ENCODE measurements at places on chromosomes 13 and 19.

- no peak for DNase-seq
These were observed 24.2 kb upstream of the SLC46A3 start for GRCh38 chr13:28743020-28743419.

GRCh38 chr19:30733826-30734550 lies 361.8 kb downstream of the ZNF536 start:
- DNase-seq = no peak

- DNase-seq = peak; percentile 5
These were observed 51.5 kb downstream of the MCF2L start for GRCh38 chr13:113020323-113021080.

GRCh38 chr13:94181461-94182107 lies 297.9 kb downstream of the DCT start:
- DNase-seq = no peak

GRCh38 chr13:55553701-55554100 lies 1587.0 kb upstream of the PRR20A start:
- no peak for DNase-seq

- peak; percentile 41 for DNase-seq
These were observed at the start of gene TMEM221 for GRCh38 chr19:17448131-17448967. TSS of gene TMEM221 (minus strand) at chr19:17448668. CDS start at chr19:17448462, 206 bp downstream.
